ENCODE measurements at places on chromosomes 13 and 19.
A peak's percentile ranks its signal among the peaks of the same experiment; 100 is the strongest.

DNA sequence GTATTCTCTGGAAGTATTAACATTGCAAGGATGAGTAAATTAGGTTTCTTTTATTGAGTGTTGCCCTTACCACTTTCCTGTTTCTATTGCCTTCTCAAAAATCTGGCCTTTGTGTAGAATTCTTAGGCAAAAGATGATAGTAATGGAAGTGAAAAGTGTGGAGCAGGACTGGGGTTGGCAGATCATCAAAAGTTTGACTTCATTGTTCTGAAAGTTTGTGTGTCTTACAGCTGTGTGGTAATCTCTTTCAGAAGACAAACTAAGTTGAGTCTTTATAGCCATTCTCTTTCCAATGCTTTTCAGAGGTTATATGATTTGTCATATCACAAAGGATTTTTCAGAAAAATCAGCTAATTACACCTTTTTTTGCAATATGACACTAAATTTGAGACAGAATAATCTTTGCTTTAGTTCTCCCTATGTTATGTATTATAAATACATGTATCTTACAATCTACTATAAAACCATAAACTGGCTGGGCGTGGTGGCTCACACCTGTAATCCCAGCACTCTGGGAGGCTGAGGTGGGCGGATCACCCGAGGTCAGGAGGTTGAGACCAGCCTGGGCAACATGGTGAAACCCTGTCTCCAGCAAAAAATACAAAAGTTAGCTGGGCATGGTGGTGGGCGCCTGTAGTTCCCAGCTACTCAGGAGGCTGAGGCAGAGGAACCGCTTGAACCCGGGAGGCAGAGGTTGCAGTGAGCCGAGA, 8.7 kb upstream of the KCNRG start:
- DNase-seq, result no peak

DNA sequence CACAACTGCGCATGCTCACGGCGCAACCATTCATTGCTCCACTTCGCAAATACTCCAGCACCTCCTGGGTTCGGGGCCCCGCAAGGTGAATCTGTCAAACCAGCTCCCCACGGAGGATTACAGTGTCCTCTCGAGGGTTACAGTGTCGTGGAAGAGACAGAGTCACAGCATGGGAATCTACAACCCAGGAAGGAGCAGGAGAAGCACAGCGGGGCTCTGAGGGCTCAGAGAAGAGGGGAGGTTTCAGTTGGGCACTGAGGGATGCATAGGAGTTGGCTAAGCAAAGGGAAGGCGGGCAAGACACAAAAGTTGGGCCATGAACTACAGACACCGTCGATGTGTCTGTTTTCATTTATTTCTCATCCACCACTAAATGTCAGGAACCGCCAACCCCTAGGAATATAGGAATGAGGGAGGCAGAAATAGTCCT, 1.0 kb upstream of the GTF2F1 start:
- DNase-seq, result no peak

- no peak for DNase-seq
Observed at GRCh38 chr19:36257520-36257876, 42.6 kb downstream of the ZNF146 start.

DNA sequence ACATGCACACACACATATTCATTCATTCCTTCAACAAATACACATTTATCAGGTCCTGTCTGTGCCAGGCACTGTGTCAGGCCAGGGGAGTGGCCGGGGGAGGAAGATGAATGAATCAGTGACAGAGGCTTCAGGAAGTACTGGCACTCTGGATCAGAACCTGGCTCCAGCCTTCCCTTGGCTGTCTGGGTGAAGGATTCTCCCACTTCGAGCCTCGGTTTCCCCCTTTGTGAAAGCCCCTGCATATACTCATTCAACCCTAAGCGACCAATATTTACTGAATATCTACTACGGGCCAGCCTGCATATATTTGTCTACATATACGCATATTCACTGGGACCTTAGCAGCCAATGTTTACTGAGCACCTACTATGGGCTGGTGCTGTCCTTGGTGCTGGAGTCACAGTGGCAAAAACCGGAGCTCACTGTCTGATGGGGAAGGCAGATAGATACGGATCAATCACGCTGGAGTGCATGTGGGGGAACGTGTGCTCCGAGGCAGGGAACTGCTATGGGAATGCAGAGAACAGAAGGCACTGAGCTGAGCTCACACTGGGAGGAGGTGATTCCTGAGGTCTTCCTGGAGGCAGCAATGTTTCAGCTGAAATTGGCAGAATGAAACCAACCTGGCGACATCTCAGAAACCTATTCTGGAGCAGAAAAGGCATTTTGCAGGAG, 636 bp upstream of the ZNF579 start:
- DNase-seq, result peak; percentile 34

DNA sequence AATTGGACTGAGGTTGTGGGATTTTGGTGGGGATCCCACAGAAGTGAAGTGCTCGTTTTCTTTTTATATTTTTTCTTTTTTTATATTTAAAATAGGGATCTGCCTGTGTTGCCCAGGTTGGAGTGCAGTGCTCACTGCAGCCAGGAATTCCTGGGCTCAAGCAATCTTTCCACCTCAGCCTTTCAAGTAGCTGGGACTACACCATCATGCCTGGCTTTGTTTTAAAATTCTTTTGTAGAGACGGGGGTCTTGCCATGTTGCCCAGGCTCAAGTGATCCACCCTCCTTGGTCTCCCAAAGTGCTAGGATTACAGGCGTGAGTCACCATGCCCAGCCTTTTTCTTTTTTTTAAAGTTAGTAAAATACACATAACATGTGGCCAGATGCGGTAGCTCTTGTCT, 20.6 kb downstream of the CRTC1 start:
- DNase-seq, result no peak

GRCh38 chr13:62061751-62062150, 646.1 kb upstream of the PCDH20 start:
- no peak for DNase-seq

- DNase-seq, result no peak
Observed at GRCh38 chr19:10577951-10578350, 9.2 kb downstream of the AP1M2 start.

GRCh38 chr19:47619763-47620162, 10.8 kb downstream of the BICRA start:
- DNase-seq, result no peak

DNA sequence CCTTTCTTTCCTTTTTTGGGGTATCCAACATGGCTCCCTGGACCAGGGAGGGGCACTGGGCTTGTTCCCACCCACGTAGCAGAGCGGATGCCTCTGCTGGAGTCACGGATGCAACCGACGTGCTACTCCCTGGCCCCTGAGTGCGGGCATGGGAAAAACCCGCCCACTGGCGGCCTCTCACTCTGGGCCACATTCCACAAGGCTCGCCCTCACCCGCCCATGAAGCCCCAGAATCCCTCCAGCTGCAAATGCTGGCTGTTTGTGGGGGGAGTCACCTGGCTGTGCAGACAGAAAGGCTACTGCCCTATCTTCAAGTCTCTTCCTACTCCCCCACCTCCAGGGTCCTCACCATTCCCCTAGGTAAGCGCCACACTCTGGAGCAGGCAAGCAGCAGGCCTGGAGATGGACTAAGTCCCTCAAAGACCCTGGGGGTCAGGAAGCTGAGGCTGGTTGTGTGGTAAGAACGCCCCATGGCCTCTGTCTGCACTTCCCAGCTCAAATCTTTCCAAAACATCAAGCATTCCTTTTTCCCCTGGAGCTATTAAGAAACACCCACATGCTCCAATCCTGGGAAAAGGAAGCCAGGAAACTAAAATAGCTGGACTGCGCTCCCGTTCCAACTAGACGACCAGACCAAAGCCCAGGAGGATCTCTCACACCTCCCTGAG, 17.9 kb upstream of the EPHX3 start:
- DNase-seq, result peak; percentile 96

- DNase-seq, result no peak
Observed at GRCh38 chr13:33033986-33034385, 17.8 kb downstream of the KL start.

- no peak for DNase-seq
Observed at GRCh38 chr19:5682107-5682482, 1.3 kb downstream of the HSD11B1L start.

DNA sequence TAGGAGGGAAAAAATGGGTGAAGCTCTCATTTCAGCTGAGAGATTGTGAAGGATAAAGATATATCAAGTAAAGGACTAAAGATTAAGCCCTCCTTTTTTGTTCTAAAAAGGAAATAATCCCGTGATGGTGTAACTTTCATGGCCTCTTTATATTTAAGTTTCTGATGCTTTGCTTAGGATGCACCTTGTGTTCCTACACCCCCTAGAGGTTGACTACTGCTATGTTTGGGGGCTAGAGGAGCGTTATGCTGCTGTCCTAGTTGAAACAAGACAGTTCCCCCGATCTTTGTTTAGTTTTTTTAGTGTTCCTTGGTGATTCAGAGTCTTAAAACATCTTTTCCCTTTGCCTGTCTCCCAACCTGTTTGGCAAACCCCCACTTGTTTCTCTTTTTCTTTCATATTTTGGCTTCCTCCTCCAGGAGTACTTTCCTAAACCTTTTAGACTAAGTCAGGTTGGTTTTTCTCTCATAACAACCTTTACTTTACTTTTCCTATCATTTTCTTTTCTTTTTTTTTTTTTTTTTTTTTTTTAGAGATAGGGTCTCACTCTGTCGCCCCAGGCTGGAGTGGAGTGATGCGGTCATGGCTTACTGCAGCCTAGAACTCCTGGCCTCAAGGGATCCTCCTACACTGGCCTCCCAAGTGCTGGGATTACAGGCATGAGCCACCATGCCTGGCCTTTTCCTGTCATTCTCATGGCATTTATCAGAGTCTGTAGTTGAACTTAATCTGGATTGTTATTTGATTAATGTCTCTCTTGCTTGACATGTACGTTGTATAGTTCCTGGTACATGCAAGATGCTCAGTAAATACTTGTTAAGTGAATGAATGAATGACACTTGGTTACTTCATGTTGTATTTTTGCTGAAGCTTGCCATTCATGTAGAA, 2.8 kb downstream of the UBA2 start:
- peak; percentile 76 for DNase-seq

DNA sequence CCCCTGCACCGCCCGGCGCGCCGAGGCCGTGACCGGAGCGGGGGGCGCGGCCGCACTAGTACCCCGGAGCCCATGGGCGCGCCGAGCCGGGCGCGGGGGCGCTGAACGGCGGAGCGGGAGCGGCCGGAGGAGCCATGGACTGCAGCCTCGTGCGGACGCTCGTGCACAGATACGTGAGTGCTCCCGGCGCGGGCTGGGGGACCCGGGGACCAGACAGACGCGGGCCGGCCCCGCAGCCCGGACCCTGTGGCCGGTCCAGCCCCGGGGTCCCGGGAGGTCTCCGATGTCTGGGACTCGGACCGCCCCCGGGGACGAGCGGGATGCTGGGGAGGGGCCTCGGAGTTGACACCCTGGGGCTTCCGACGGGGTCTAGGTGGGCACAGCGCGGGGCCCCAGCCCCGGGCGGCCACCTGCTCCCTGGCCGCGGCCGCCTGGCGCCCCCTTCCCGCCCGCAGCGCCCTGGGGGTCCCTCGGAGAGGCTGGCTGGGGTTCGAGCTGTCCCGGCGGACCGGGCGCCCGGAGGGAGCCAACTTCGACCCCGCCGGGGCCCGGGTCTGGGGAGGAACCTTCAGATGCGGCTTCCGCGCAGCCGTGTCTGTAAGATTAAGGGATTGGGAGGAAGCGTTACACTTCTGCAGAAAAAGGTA, 568 bp downstream of the ATP11A start:
- peak; percentile 54 for DNase-seq

DNA sequence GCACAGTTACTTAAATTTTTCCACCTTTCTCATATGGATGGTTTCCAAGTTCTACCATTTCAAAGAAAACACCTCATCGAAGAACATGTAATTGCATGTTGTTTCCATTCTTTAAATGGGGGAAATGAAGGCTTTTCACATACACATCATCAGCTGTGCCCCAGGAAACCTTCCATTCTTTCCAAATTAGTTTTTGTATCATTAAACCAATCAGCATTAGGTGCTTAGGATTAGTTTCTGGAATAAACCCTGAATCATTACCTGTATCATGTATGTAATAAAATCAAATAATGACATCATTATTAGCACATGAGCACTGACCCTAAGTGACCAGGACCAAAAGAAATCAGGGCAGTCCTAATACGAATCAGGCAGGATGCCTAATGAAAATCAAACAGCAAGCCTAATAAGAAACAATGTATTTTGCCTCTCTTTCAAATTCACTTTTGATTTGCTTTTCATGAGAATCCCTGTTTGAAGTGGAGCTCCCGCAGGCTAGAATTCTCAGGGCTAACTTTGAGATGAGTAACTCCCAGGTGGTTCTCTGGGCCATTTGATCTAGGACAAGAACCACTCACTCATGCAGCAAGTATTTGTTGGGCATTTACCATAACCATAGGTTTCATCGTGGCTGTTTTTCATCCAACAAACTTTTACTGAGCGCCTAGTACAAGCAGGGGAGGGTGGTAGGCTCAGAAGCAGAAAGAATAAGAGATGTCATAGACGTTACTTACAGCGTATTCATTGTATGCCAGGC, 89.2 kb downstream of the MZT1 start:
- peak; percentile 15 for DNase-seq

DNA sequence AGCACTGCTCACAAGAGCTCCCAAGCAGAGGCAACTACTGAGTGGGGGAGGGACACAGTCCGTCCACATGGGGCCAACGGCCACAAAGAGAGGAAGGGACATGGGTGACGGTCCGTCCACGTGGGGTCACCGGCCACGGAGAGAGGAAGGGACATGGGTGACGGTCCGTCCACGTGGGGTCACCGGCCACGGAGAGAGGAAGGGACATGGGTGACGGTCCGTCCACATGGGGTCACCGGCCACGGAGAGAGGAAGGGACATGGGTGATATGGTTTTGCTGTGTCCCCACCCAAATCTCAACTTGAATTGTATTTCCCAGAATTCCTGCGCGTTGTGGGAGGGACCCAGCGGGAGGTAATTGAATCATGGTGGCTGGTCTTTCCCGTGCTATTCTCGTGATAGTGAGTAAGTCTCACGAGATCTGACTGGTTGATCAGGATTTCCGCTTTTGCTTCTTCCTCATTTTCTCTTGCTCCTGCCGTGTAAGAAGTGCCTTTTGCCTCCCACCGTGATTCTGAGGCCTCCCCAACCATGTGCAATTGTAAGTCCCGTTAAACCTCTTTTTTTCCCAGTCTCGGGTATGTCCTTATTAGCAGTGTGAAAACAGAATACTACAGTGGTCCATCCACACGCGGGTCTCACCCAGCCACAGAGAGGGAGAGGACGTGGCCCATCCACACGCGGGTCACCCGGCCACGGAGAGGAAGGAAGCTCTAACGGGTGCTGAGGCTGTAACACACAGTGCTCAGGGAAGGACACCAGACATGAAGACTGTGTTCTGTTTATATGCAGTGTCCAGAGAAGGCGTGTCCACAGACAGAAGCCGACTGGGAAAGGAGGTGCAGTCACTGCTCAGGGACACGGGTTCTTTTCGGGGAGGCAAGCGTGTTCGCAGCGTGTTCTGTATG, 48.5 kb downstream of the GAS6 start:
- DNase-seq, result no peak

- DNase-seq, result no peak
Observed at GRCh38 chr13:52686376-52686775, 33.7 kb downstream of the SUGT1 start.

Measured in ELR (cell line).